Islet precursor cell (in vitro differentiated cells): ENCODE measurements at places on chromosomes 1 and 21.

- no peak for DNase-seq
Observed at GRCh38 chr1:11042995-11043874, 3.8 kb downstream of the MASP2 start.

DNA sequence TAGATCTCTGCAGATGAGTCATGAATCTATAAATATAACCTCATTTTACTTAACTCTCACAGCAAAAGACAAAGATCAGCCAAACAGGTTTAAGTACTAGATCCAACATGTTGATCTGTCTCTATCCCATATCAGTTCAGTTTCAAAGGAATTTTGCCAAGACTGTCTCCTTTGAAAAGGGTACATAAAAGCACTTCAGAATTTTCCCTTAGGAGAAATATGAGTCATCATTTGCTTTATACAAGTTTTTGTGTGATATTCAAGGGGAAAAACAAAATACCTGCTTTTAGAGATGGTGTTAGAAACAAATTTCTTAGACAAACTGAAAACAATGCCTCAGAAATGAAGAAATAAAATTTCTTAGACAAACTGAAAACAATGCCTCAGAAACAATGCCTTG lies 73.5 kb upstream of the LRRC7 start:
- DNase-seq: no peak

- DNase-seq: peak; percentile 51
Observed at GRCh38 chr1:157153746-157154145, 15.6 kb upstream of the ETV3 start.

GRCh38 chr1:223620297-223620897 lies 45.1 kb downstream of the CAPN8 start:
- DNase-seq: no peak

DNA sequence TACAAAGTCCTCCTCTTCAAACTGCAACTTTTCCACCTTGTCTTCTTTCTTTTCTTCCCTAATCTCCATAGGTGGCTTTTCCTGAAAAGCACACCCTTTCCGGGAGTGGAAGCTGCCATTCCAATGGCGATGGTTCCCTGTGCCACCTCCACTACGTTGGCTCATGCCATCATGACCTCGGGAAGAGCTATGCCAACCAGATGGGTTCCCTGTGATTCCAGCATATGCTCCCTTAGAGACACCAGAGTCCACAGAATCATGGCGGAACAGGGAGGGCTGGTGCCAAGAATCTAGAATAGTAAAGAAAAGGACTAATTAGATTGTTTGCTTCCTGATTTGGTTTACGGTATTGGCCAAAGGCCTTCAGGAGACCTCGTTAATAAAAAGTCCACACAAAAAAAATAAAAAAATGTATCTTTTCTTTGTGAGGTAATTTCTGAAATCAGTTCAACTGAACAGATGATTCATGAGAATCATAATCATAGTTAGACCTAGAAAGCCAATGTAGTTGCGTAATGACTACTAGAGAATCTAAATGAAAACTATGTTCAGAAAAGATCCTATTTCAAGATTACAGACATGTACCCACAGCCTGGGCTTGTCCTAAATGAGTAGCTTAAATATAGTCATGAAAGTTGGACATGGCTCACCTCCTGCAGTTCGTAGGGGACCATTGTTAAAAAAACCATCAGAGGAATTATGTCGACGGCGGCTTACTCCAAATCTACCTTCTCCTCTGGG lies 30.9 kb upstream of the CCDC17 start:
- DNase-seq: no peak
